CD4-positive, alpha-beta T cell treated with Interferon alpha-2 for 1 hour (primary cell): ENCODE measurements at places on chromosomes 7 and 10.

DNA sequence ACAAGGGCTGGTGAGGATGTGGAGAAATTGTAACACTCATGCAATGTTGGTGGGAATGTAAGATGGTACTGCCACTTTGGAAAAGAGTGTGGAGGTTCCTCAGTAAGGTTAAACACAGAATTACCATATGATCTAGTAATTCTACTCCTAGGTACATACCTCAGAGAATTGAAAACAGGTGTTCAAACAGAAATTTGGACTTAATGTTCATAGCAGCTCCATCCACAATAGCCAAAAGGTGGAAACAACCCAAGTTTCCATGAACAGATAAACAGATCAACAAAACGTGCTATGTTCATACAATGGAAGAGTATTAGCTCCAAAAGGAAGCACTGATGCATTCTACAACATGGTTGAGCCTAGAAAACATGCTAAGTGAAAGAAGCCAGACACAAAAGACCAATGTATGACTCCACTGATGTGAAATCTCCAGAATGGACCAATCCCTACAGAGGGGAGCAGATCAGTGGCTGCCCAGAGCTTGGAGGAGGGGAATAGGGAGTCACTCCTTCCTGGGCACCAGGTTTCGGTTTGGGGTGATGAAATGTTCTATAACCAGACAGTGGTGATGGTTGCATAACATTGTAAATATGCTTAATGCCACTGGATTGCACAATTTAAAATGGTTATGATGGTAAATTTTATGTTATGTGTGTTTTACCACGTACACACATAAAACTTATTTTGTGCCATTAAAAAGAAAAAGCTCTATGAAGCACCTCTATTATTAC, 5.7 kb upstream of the WDR86 start:
- no peak for DNase-seq

DNA sequence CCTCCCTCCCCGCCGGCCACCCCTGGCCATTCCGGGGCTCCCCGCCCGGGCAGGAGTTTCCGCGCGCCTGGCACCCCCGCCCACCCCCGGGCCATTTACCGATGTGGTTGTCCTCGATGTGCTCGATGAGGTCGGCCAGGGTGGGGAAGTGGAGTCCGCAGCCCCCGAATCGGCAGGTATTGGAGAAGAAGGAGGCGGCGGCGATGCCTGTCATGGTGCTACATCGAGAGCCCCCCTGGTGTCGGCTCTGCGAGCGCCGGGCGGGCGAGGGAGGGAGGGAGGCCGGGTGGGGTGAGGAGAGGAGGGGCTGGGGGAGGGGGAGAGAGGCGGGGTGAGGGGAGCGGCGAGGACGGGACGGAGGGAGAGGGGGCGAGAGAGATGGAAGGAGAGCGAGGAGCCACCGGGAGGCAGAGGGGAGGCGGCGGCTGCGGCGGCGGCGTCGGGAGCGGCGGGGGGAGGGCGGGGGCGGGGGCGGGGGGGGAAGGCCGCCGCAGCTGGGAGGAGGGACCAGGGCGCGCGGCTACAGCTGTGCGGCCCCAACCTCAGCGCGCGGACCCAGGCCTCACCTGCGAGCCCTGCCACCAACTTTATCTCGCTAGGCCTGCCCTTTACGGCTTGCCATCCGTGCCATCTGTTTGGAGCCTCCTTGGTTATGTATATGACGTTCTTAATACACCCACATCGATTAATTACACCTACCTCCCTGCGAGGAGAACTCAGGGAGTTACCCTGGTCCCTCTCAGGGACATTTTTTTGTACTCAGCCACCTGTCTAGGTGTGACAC, at the start of gene JAZF1:
Gene JAZF1 (minus strand): TSS at position 432 of the 784 bp plus-strand sequence.
- DNase-seq: peak; percentile 65

DNA sequence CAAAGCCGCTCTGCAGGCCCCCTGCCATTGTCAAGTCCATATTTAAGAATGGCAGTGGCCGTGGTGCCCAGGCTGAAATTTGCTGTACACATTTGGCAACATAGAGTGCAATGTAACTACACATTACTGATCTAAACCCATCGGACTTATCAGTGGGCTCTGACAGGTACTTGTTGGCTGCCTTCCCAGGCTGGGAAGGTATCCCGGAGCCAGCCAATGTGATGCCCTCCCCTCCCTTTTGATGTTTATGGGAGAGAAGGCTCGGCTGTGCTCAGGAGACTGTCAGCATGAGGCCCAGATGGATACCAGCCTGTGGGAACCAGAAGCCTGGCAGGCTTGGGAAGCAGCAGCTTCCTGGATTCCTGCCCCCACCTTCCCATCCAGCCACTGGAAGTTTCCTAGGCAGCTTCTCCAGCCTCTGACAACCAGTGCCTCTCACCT, 146.1 kb upstream of the TCF7L2 start:
- DNase-seq: no peak

GRCh38 chr10:122279725-122280141, 8.6 kb downstream of the BTBD16 start:
- peak; percentile 3 for DNase-seq

- no peak for DNase-seq
Observed at GRCh38 chr7:7773334-7774309, 55.2 kb upstream of the RPA3 start.

- no peak for DNase-seq
Observed at GRCh38 chr10:42475168-42476098, 162.9 kb downstream of the ZNF33B start.

DNA sequence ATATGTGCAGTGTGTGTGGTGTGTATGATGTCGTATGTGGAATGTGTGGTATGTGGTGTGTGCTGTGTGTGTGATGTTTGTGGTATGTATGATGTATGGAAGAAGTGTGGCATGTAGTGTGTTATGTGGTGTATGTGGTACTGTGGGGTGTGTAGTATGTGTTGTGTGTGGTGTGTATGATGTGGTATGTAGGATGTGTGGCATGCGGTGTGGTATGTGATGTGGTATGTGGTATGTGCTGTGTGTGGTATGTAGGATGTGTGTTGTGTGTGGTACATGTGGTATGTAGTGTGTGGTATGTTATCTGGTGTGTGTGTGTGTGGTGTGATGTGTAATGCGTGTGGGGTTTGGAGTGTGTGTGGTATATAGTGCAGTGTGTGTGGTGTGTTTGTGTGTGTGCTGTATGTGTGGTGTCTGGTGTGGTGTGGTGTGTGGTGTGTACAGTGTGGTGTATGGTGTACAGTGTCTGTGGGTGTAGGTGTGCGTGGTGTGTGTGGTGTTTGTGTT, 129.6 kb downstream of the ATP6V0E2 start:
- no peak for DNase-seq

DNA sequence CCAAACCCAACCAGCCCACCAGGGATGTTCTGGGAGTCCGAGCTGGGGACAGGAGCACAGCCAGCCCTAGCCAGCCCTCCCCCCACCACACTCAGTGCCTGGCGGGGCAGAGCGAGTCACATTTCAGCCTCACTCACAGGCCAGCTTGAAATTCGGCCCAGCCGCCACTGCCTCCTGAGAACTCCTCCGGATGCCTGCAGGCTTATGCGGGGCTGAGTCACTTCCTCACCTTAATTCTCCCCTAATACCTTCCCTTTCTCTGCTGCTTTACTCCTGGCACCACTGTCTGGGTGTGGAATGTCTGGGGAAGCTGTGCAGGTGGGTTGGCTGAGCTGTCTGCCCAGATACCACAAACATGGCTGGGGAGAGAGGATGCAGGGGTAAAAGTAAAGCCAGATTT, 22.6 kb upstream of the DLG5 start:
- no peak for DNase-seq

DNA sequence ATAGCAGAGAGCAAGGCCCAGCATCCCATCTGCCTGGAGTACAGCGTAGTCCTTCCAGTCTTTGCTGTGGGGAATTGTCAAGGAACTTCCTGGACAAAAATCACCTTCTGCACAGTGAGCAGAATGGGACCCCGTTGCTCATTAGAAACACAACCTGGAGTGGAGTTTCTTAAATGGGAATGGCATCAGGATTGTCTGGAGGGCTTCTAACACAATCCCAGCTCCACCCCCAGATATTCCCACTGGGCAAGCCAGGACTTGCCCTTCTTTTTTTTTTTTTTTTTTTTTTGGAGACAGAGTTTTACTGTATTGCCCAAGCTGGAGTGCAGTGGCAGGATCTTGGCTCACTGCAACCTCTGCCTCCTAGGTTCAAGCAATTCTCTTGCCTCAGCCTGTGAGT, 356.4 kb downstream of the GALNT17 start:
- DNase-seq: no peak
